Fibroblast of pulmonary artery (primary cell): ENCODE measurements at places on chromosomes 4 and X.
A peak's percentile ranks its signal among the peaks of the same experiment; 100 is the strongest.

- no peak for DNase-seq
Observed at GRCh38 chr4:42720533-42720932, 63.6 kb upstream of the ATP8A1 start.

GRCh38 chr4:41747230-41748055 is 1.1 kb downstream of the PHOX2B start:
- no peak for DNase-seq

DNA sequence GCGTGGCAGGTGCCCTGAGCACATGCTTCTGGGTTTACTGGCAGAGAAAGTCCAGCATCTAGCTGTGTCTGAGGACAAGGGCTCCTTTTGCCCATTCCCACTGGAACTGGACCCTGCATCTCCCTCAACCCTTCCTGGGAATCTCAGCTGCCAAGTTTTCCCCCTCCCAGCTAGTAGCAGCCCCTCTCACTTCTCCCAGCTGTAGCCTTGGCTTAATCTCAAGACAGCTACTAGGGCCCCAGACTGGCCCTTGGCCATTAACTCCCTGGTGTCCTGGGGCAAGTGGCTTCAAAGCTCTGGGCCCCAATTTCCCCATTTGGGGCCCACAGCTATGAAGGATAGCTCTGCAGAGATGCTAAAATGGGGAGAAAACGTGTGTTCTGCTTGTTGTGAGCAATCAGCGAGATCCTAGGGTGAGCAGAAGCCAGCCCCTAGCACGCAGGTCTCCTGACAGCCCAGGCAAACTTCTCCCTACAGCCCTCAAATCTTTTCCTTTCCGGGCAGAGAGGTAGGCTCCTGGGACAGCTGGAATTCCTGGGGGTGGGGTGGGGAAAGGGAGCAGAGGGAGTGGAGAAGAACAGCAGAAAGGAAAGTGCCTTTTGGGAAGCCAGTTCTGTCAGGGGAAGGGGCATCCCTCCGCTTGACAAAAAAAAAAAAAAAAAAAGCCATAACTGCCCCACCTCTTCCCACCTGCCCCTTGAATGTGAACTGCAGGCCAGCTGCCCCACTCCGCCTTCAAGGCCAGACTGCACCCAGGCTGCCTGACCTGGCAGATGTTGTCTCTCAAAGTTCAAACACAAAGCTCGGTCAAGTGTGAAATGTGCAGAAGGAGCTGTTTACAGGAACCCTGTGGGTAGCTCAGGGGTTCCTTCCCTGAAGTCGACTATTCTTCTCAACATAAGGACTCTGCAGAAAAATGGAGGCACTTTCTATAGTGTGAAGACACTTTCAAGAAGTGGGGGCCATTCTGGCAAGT is 16.6 kb downstream of the FGD1 start:
- DNase-seq, result no peak

GRCh38 chr4:153464068-153464467 is 2.1 kb upstream of the TMEM131L start:
- DNase-seq, result no peak

- DNase-seq, result peak; percentile 9
Observed at GRCh38 chr4:167421201-167421600, 186.9 kb upstream of the SPOCK3 start.

GRCh38 chr4:1170156-1170975 is 2.0 kb downstream of the SPON2 start:
- DNase-seq, result no peak
